Kidney (tissue), 22 donors: ENCODE measurements at places on chromosomes 13 and 19. TPM values are rescaled to one million over a fixed set of nuclear protein-coding genes. Genes with fewer than 3 reads are reported as not detected.

Gene ZNF429
- total RNA-seq = 21.3 TPM

Gene ZNF570
- 8.2 TPM for total RNA-seq

Gene NLRP11
- total RNA-seq = 0.35 TPM

Gene LPAR6
- total RNA-seq = 45.1 TPM

Gene GNG7
- 9.9 TPM for total RNA-seq

Gene ARL11
- 1.6 TPM for total RNA-seq

Gene DZIP1
- total RNA-seq = 41.4 TPM

Gene IGFL1
- not detected for total RNA-seq

DNA sequence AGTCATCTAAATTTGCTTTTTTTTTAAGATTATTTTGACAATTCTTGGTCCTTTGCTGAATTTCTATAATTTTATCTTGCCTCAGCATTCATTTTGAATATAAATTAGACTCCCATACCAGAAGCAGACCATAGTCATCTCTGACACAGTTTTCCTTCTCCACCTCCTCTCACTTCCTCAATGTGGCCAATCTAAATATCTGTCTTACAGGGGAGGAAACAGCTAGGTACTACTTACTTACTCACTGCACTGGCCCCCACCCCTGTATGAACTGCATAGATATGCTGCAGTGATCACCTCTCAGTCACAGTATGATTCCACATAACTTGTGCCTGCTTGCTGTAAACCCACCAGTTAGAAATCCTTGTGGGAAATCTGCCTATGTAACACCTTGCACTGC lies 665.6 kb downstream of the FGF9 start:
- H3K27ac ChIP-seq = no peak overlapping the region
- no peak overlapping the region for H3K4me3 ChIP-seq
- H3K36me3 ChIP-seq = no peaks in the 10 kb centered on the region
- DNase-seq = no peak
- H3K4me1 ChIP-seq = no peaks in the 10 kb centered on the region
- H3K27me3 ChIP-seq = no peaks in the 10 kb centered on the region

- H3K36me3 ChIP-seq = no peaks in the 10 kb centered on the region
- DNase-seq = no peak
- H3K27ac ChIP-seq = no peak overlapping the region
- no peaks in the 10 kb centered on the region for H3K27me3 ChIP-seq
Measured at GRCh38 chr13:31116224-31116623, 45.5 kb downstream of the HSPH1 start.

DNA sequence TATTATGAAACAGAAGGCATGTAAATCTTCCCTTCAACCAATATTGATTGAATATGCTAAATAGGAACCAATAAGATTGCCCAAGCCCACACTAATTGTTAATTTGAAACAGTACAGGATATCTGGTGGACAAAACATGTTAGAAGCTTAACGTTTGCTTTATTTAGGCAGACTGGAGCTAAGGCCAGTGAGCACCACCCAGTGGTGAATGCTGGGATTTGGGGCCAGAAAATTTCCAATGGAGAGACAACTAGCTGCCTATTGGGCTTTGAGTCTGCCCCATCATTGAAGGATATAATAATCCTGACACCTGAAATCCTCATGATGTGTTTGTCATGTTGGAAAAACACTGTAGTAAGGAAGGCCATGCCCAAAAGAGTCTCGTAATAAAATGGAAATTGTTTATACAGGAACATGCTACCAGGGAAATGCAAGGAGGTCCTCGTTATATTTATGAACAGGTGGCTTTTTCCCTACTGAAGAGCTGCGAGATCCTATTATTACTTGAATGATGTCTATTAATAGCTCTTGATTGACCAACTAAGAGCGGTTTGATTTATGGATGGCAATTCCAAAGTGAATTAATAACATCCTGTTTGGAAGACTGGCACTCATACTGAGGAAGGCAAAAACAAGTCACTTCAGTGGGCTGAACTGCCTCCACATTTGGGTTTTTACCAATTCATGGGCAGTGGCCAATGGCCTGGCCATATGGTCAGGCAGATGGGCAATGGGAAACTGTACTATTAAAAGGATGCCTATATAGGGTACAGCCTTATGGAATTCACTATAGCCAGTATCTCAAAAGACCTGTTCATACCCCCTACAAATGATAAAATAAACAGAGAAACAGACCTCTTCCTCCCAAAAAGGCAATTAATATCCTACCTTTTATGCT lies 8.7 kb downstream of the SIGLECL1 start:
- H3K36me3 ChIP-seq = no peaks in the 10 kb centered on the region
- DNase-seq = peak; percentile 54
- H3K27ac ChIP-seq = no peak overlapping the region
- H3K4me1 ChIP-seq = no peaks in the 10 kb centered on the region

- H3K36me3 ChIP-seq = no peaks in the 10 kb centered on the region
- no peak overlapping the region for H3K27ac ChIP-seq
- peak; percentile 89 for DNase-seq
- no peaks in the 10 kb centered on the region for H3K27me3 ChIP-seq
Measured at GRCh38 chr19:17829855-17830566, 8.7 kb upstream of the INSL3 start.

GRCh38 chr13:33016414-33017322 lies at the start of gene KL:
Gene KL, plus strand, starts transcription at chr13:33016423. Its CDS starts 18 bp downstream, at chr13:33016441.
- H3K4me3 ChIP-seq = peak within 1 kb of the TSS; percentile 71
- no peaks in the 10 kb centered on the region for H3K36me3 ChIP-seq
- peak within 1 kb of the TSS; percentile 96 for H3K27ac ChIP-seq

DNA sequence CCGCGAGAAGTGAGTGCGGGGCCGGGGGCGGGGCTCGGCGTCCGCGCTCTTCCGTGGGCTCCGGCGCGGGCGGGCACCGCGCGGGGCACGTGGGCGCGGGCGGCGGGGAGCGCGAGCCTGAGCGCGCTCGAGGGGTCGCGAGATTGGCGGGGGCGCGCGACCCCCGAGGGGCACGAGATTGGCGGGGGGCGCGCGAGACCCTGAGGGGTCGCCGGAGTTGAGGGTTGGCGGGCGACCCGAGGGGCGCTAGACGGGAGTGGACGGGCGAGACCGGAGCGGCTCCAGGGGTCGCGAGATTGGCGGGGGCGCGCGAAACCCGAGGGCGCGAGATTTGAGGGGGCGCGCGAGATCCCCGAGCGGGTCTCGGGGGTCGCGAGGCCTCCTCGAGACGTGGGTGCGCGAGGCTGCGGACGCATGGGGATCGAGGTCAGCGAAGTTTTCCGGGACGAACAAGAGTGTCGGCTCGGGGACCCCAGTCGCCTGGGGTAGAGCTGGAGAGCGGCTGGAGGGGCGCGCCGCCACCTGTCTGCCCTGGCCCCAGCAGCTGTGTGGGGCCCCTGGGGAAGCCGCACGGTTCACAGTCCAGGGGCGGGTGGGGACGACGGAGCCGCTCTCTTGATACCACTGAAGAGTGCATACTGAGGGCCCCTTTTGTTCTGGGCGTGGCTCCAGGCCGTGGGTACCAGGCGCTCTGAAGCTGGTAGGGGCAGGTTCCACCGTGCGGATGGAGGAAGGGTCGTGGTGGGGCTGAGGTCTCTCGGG lies 682 bp downstream of the SSBP4 start:
- H3K27ac ChIP-seq = peak overlapping the region; percentile 67
- peak overlapping the region; percentile 59 for H3K4me3 ChIP-seq
- peak; percentile 84 for DNase-seq

DNA sequence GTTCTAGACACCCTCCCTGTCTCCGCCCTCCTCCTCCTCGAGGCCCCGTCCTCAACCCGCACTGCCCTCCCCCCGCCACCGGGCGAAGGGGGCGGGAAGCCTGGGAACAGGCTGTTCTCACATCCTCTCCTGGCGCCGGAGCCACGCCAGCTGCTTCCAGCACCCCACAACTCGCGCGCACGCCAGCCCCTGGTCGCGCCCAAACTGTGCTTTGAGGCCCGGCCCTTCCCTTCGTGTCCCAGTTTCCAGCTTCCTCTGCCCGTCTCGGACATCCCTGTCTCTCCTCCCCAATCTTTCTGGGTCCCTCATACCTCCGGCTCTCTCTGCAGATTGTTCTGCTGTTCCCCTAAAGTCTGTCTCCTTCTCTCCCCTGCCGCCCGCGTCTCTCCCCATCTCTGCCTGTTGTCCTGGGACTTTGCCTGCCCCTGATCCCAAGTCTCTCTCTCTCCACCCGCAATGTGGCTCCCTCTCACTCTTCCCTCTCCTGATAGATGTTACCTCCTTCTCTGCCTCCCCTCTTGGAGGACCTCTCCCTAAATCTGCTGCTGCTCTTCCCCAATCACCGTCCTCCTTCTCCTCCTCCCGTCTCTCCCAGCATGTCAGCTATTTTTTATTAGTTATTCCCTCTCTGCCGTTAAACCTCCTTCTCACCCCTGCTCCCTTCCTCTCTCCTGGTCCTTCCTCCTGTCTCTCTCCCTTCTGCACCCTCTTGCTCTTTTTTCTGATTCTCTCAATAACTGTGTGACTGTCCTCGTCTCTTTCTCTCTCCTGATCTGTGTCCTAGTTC lies 14.2 kb downstream of the DPF1 start:
- no peaks in the 10 kb centered on the region for H3K27me3 ChIP-seq
- H3K36me3 ChIP-seq = no peaks in the 10 kb centered on the region
- no peak overlapping the region for H3K4me3 ChIP-seq
- no peak overlapping the region for H3K27ac ChIP-seq
- peak; percentile 60 for DNase-seq
- H3K4me1 ChIP-seq = peaks cover 11% of the 10 kb centered on the region

DNA sequence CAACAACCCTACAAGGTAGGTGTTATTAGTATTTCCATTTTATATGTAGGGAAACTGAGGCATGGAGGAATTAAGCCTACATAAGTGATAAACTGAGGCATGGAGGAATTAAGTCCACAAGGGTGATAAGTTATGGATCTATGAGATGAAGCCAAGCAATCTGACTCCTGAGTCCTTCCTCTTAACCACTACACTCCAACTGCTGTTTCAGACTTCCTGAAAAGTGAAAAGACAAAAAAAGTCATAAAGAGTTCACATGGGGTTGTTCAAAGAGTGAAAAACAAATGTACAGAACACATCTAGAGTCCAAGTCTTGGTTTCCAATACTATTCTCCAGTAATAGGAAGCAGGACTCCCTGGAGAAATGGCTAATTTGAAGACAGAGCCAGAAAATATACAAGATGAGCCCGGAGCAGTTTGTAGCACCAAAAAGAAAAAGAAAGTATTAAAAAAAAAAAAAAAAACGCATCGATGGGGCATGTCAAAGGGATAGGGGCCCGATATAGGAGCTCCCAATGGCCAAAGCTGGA lies 12.1 kb downstream of the CRYL1 start:
- no peaks in the 10 kb centered on the region for H3K4me1 ChIP-seq
- H3K36me3 ChIP-seq = peaks cover 13% of the 10 kb centered on the region
- H3K27me3 ChIP-seq = no peaks in the 10 kb centered on the region
- DNase-seq = no peak

DNA sequence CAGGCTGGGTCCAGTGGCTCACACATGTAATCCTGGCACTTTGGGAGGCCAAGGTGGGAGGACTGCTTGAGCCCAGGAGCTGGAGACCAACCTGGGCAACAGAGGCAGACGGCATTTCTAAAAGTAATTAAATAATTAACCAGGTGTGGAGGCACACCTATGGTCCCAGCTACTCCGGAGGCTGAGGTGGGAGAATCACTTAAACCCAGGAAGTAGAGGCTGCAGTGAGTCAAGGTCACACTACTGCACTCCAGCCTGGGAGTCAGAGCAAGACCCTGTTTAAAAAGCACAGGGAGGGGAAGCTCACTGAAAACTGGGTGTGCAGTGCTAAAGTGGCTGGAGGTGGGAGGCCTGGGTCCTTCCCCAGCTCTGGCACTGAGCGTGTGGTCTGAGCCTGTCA lies 9.7 kb downstream of the LATS2 start:
- no peaks in the 10 kb centered on the region for H3K27me3 ChIP-seq
- no peak for DNase-seq
- no peaks in the 10 kb centered on the region for H3K36me3 ChIP-seq
- H3K27ac ChIP-seq = no peak overlapping the region
- no peak overlapping the region for H3K4me3 ChIP-seq

GRCh38 chr13:84684048-84684662 lies 801.9 kb upstream of the SLITRK1 start:
- no peak overlapping the region for H3K4me3 ChIP-seq
- no peaks in the 10 kb centered on the region for H3K27me3 ChIP-seq
- no peak overlapping the region for H3K27ac ChIP-seq
- no peaks in the 10 kb centered on the region for H3K36me3 ChIP-seq

GRCh38 chr19:13330285-13330684 lies 176.0 kb downstream of the CACNA1A start:
- no peak for DNase-seq
- no peak overlapping the region for H3K27ac ChIP-seq
- no peaks in the 10 kb centered on the region for H3K36me3 ChIP-seq

DNA sequence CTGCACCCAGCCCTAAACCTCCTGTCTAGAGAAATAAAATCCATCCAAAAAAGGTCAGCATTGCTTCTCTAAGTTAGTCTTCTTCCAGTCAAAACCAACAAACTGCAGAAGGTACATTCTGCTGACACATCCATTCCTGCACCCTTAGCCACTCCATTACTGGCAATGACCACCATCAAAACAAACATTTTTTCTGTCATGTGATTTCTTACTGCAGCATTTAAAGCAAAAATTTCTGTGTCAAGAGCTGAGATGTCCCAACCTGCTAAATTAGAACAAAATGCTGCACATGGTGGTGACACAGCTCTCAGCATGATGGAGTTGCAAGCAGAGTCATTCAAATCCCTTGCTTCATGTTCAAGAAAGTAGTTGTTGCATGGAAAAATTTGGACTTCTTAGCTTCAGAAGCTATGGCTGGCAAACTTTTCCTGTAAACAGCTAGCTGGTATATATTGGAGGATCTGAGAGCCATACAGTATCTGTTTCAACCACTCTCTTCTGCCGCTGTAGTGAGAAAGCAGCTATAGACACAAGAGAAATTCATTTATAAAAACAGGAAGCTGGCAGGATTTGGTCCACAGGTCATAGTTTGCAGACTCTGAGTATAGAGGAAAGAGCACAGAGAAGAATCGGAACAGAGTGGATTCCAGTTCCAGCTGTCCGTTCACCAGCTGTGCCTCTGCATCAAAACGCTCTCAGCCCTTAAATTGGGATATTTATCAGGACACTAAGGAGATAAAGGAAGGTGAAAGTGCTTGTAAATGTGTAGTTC lies 17.4 kb downstream of the RUBCNL start:
- no peak overlapping the region for H3K27ac ChIP-seq
- no peak overlapping the region for H3K4me3 ChIP-seq
- no peaks in the 10 kb centered on the region for H3K4me1 ChIP-seq
- H3K27me3 ChIP-seq = no peaks in the 10 kb centered on the region
- DNase-seq = peak; percentile 16
- H3K36me3 ChIP-seq = no peaks in the 10 kb centered on the region

- H3K36me3 ChIP-seq = peaks cover 9% of the 10 kb centered on the region
- H3K4me3 ChIP-seq = no peak overlapping the region
- H3K27ac ChIP-seq = no peak overlapping the region
- peak; percentile 61 for DNase-seq
Measured at GRCh38 chr13:110641055-110642015, 26.0 kb downstream of the NAXD start.

GRCh38 chr19:28697308-28697707 lies 515.6 kb downstream of the UQCRFS1 start:
- no peak overlapping the region for H3K27ac ChIP-seq
- DNase-seq = no peak
- no peak overlapping the region for H3K4me3 ChIP-seq
- no peaks in the 10 kb centered on the region for H3K27me3 ChIP-seq
